Cerebellum (tissue), 4 donors: ENCODE measurements at places on chromosomes 1 and 21. TPM values are rescaled to one million over a fixed set of nuclear protein-coding genes. Genes with fewer than 3 reads are reported as not detected.

LCE3E gene
- total RNA-seq: not detected

FCRL4 gene
- total RNA-seq: not detected

ADGRL2 gene
- 416 TPM for total RNA-seq

PLA2G4A gene
- 3.3 TPM for total RNA-seq

KIF17 gene
- total RNA-seq: 1.5 TPM

OR10K1 gene
- not detected for total RNA-seq

FAM43B gene
- 2.5 TPM for total RNA-seq

- DNase-seq: no peak
These were observed 2.9 kb upstream of the ZNF496 start for GRCh38 chr1:247334378-247335133.

- DNase-seq: no peak
These were observed 2.6 kb downstream of the GABPA start for GRCh38 chr21:25737421-25737820.

DNA sequence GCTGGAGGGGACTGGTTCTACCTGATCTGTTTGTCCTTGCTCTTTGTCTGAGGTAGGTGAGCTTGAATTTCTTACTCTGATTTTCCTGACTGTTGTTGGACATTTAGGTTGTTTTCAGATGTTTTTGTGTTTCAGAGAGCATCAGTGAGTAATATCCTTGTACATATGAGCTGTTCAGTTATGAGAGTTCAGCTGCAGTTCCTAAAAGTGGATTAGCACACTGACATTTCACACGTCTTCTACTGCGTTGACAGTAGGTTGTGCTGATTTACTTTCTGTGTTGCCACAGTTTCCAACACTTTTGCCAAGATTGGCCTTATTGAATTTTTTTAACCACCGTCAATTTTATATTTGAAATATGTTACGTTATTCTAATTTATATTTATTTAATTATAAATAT is 27.7 kb downstream of the CXADR start:
- no peak for DNase-seq

GRCh38 chr1:159098596-159098995 is 22.0 kb upstream of the AIM2 start:
- no peak for DNase-seq

GRCh38 chr1:160429702-160430535 is 29.6 kb downstream of the VANGL2 start:
- no peak for DNase-seq

- DNase-seq: no peak
These were observed 24.7 kb upstream of the SPSB1 start for GRCh38 chr1:9267827-9268581.

DNA sequence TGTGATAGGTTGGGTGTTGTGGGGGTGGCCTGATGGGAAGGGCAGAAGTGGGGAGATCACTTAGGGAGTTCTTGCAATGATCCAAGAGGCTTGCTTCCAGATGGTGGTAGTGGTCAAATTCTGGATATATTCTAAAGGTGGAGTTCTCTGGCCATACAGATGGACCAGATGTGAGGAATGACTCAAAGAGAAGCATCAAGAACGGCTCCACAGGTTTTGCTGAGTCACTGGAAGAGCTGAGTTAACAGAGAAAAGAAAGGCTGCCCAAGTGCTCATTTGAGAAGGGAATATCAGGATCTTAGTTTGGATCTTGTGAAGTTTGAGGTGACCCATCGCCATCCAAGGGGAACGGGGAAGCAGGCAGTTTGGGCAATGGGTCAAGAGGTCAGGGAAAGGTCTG is 192.9 kb upstream of the GALNT2 start:
- no peak for DNase-seq

DNA sequence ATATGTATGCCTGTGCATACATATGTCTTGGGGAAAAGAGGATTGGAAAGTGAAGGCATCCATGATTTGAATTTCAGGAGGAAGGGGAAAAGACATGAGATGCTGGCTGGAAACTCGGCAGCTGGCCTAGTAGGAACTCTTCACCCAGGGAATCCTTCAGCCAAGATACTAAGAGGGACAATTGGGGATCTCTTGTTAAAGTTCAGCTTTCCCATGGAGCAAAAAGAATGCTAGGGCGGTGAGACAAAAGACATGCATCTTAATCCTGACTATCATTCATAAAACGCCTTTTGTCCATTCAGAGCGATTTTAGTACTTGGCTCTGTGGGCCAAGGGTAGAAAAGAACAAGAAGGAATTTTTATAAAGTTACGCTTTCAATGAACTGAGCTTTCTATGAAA is 20.5 kb downstream of the PDPN start:
- DNase-seq: no peak

- DNase-seq: no peak
These were observed 39.6 kb upstream of the LBR start for GRCh38 chr1:225467193-225468020.

DNA sequence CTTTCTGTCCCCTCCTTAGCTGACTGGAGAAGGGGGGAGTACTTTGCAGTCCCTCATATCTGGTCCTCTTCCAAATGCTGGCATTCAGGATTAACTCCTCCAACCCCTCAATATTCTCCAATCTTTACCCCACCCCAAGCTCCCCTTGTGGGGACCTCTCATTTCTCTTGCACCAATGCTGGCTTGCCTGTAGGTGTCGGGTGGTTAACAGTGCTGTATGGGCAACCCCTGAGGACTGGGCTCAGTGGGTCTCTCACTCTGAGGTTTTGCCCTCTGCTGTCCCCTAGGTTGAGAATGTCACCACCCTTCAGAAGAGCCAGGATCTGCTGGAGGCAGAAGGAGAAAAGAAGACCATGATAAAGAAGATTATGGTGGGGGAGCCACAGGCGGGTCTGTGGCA is 27.0 kb downstream of the MROH7 start:
- no peak for DNase-seq

GRCh38 chr21:31267644-31268043 is 76.4 kb downstream of the TIAM1 start:
- DNase-seq: no peak

- DNase-seq: no peak
These were observed 301.8 kb downstream of the BRINP2 start for GRCh38 chr1:177472567-177472966.

- DNase-seq: no peak
These were observed 39.9 kb upstream of the SRSF10 start for GRCh38 chr1:24020025-24020424.
